ENCODE measurements at places on chromosomes 2 and 18.

DNA sequence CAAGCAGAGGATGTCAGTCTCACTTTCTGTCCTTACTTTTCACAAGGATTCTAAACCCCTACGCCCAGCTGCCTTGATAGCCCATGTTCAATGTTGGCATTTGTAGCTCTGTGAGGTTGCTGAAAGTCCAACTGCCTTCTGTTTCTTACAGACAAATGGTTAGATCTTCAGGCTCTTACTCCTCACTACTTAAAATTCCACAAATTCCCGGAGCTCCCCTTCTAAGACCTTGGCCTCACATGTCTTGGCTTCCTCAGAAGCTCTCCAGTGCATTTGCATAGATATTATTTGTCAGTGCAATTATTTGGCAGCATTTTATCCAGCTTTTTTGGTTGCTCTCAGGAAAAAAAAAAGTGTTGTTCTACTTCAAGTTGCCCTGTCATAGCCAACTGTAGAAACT, 453.7 kb upstream of the CELF4 start:
- DNase-seq, result no peak

DNA sequence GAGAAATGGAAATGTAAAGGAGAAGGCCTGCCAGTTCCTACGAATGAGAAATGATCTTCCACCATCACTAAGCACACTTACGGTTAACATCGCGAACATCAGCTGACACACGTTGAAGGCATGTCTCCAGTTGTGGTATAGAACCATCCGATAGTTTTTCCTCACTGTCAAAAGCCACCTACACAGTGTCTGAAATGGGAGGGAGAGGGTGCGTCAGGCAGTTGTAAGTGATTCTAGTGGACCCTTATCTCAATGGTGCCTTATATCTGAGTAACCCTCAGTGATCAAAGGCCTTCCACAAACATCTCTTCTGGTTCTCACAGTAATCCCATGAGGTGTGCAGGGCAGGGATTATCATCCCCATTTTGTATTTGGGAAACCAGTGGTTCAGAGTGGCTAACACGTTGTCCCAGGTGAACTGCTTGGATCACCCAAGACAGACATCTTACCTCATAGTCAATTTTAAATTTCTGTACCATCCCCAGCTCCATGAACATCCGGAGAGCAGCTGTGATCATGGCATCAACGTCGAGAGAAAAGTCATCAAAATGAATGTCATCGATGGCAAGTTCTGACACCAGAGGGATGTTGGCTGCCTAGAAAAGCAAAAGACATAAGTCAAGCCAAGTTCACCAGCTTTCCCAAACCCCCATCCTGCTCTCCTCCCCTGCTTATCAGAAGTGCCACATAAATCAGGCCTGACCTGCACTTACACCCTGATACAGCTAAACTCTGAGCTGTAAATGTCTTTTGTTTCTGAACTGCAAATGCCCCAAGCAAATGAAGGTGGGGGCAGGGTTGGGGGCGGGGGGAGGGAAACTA, 335.2 kb downstream of the AGPS start:
- no peak for DNase-seq

DNA sequence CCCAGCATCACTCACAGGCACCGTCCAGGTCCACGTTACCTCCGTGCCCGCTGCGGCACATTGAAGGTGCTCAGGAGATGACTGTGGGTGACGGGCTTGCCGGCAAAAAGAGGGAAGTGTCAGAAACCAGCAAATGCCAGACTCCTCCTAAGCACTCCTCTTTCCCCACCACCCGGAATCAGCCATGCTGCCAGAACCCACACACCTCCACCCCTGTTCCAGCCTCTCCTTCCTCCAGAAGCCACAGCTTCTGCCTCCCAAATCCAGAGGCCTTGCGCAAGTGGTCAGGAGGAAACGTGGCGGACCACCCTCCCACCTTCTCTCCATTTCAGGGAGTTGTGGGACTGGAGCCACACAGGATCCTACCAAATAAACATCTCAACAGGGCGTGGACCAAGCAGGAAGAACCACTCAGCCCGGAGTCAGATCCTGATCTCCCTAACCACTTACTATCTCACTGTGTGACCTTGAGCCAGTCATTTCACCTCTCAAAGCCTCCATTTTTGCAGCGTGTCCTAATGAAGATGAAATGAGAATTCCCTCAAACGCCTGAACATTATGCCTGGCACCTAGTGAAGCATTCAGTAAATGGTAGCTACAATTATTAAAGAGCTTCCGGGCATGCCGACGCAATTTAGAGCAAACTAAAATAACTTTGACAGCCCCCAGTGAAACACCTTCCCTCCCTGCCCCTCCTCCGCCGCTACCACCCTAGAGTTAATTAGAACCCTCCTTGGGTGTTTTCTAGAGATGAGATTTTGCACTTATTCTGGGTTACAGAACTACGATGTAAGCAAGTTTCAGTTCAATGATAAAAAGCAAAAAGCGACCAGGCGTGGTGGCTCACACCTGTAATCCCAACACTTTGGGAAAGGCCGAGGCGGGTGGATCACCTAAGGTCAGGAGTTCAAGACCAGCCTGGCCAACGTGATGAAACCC, 32.9 kb downstream of the SMAD7 start:
- DNase-seq, result no peak

DNA sequence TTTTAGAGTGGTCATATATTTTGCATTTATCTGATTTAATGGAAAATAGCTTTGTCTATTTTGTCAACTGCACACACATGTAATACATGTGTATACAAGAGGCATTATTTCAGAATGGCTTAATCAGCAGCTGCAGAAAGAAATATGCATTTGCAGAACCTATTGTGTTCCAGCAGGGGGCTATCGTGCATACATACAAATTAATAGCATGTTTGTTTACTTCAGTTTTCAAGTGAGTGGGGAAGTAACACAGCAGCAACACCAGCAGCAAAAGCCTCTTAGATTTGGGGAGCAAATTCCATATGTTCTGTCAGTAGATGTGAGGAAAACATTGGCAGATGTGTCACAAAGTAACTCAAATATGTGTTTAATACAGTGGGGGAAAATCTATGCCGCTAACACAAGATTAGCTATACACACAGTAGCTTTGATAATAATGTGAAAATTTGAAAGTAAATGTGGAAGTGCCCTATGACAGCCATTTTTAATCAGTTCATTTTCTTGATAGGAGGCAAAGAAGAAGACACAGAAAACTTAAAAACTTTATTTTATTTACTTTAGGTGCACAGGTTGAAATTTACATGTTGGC, 218.1 kb downstream of the WDR7 start:
- DNase-seq, result peak; percentile 28

DNA sequence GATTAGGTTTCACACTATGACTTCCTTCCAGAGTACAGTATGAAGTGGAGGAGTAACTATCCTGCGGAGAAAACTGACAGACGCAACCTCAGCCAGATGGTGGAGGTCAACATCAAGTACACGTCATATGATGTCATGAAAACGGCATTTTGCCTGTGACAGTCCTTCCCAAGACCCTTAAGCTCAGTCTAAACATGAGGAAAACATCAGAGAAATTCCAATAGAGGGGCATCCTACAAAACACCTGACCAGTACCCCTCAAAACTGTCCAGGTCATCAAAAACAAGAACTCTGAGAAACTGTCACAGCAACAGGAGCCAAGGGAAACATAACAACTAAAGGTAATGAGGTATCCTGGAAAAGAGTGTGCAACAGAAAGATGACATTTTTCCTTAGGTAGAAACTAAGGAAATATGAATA, 1.7 kb downstream of the RNU4ATAC start:
- DNase-seq, result no peak

Measured in HT-29 (cell line).